ENCODE measurements at places on chromosomes 5 and 9.

DNA sequence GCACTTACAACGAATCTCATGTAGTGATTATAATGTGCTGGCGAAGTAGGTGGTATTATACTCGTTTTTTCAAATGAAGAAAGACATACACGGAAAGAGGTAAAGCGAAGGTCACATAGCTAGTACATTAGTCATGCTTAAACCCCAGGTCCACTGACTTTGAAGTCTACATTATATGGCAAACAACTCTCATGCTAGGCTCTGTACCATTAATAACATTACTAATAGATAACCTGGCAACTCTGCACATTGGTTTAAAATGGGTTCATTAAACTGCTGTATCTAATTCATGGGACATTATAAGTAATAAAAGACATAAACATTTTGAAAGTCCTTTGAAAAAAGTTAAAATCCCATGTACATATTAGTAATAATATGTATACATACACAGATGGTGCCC is 21.2 kb downstream of the FYB1 start:
- DNase-seq, result no peak

- DNase-seq, result no peak
Observed at GRCh38 chr5:172450861-172451695, 3.2 kb downstream of the SH3PXD2B start.

GRCh38 chr9:85212887-85213286 is 528.9 kb downstream of the AGTPBP1 start:
- no peak for DNase-seq

DNA sequence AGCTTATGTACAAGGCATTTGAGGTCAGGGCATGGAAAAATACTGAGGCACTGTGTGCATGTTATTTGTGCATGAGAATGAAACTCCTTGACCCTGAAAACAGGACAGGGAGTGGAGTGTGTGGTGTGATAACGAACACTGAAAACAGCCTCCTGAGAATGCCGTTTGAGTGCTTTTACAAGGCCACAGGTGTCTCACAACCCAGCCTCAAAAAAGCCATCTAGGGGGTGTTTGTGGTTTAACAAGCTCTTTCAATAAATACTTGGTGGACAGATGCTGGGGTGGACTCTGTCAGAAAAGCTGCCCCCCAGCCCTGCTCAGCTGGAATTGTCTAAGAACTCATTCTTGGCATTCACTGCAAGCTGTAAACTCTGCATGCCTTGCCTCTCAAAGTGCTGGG is 94.0 kb upstream of the SLC25A48 start:
- DNase-seq, result no peak

- DNase-seq, result no peak
Observed at GRCh38 chr9:136594492-136594891, 48.6 kb upstream of the NOTCH1 start.

Measured in thoracic aorta (tissue), 2 donors.